ENCODE measurements at places on chromosomes 1 and 21.

DNA sequence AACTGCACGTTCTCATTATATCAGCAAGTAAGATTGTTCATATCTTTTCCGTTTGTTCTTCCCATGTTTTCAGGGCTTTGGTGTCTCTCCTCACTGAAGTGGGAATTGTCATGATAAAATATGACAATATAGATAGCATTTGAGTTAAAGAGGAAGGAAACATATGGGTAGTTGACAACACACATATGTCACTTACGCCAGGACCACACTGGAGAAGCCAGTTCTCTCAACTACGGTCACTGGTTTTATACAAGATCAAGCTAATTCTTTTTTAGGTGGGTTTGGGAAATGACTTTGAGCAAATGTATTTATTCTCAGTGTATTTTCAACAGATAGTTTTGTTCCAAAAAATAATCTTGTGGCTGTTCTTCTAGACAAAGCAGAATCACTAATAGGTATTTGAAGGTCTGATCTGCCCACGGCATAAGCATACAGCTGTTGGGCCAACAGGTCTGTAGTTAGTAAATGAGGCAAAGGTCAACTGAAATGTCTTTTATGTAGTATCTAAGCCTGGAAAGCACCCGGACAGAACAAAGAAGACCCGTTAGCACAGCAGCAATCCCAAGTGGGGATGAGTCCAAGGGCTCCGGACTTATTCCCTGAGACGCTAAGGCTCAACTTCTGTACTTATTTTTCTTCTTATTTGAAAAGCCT, 433.6 kb upstream of the ZP4 start:
- no peak for DNase-seq

DNA sequence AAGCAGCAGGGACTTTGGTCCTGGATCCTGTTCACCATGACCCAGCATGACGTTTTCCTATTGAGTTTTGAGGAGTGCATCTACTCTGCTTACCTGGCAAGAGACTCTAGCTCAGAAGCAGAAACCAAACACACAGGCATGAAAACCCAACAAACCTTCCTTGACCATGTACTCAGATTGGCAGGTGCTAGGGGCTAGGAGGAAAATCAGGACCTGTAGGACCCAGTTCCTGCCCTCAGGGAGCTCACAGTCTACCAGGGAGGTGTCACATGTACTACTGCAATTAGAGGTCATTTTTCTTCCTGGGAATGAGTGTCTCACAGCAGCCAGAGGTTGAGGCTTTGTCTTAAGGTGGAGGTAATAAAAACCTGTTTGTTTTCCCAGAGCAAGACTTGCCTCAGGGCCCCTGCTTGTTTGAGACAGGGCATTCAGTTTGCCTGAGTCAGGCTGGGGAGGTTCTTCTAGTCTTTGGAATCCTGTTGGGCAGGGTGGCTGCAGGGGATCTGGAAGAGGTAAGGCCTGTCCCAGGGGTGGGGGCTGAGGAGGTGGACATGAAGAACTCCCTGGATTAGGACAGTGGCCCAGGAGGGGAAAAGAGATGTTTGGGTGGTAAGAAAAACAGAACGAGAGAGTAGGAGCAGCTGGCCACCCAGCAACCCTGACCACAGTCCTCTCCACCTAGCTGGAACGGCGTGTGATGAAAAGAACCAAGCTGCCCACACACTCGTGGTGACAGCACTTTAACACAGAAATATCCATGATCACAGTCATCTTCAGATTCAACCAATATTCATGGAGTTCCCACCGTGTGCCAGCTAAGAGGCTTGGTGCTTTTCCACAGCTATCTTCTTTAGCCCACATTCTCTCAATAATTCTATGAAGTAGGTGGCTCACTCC, 30.8 kb downstream of the IER5 start:
- no peak for DNase-seq

- no peak for DNase-seq
Observed at GRCh38 chr1:188251036-188251435, 1422.3 kb downstream of the PLA2G4A start.

GRCh38 chr1:24443241-24443656, 27.6 kb downstream of the NIPAL3 start:
- DNase-seq, result no peak

DNA sequence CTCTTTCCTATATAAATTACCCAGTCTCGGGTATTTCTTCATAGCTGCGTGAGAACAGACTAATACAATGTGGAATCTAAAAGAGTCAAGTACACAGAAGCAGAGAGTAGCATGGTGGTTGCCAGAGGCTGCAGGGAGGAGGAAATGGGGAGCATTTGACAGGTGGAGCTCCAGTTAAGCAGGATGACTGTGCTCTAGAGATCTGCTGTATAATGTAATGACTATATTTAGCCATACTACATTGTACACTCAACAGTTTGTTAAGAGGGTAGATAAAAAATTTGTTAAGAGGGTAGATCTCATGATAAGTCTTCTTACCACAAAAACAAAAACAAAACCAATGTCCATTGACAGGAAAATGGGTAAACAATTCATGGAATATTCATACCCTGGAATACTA, 82.1 kb downstream of the MT1HL1 start:
- no peak for DNase-seq

GRCh38 chr1:1217621-1218523, 3.9 kb upstream of the TNFRSF4 start:
- no peak for DNase-seq

DNA sequence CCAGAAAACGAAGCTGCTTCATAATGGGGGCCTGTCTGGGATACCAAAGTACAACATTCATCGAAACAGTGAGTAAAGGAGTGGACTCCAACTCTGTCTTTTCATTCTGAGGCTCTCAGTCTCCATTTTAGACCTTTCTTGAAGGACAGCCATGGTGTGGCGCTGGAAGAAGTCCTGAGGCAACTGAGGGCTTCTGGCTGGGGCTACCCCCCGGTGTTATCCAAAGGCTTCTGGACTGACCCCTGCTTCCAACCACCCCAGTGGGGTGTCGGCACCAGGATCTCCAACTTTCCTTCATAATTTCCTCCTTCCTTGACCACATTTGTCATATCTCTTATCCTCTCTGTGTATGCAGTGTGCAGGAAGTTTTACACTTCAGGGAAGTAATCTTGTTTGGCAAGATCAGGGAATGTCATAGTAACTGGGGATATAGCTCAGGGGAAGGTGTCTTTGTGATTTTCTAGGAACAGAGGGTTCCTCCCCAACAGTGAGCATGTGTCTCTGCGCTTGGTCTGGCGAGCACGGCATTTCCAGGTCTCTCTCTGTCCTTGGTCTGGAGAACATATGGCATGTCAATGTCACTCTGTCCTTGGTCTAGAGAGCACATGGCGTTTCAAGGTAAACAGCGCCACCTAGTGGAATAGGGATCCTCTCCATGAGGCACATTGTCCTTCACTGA, 19.4 kb upstream of the BSDC1 start:
- peak; percentile 92 for DNase-seq

DNA sequence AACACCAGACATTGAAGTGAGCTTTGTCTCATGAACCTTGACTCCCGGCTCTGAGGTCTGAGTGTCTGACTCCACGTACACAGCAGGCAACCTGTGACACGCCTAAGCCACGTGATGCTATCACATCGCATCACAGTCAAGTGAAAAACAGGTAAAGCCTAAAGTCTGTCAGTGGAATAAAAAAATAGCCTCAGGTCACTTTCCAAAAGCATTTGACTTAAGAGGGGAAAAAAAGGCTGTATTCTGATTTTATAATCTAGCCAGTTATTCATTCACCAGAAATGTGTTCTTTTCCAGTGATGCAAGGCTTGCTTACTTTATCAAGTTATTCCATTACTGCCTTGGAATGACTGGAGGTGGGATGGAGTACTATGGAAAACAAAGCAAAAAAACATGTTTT, 163.2 kb upstream of the HMCN1 start:
- DNase-seq, result no peak

DNA sequence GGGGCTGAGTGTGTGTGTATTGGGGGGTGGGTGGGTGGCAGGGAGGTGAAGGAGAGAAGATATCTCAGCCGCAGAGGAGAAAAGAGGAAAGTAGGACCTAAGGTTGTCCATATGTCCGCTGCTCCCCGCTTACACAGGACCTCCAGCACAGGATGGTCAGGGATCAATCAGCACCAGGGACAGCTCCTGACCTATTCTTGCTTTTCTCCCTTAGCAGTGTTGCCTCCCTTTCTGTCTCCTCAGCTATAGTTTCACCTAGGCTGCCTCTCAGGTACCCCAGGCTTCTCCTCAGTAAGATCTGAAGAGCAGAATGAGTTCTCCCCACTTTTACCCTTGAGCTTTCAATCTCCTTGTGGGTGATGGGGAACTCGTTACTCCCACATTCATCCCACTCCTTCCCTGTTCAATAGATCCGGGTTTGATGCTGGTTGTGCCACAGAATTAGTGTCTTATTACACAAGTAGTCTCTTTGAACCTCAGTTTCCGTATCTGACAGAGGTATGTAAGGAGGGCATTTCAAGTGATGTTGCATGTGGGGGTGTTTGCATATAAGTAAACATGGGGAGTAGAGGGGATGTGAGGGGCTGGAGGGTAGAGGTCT, 1.4 kb upstream of the DPH2 start:
- DNase-seq, result peak; percentile 51

DNA sequence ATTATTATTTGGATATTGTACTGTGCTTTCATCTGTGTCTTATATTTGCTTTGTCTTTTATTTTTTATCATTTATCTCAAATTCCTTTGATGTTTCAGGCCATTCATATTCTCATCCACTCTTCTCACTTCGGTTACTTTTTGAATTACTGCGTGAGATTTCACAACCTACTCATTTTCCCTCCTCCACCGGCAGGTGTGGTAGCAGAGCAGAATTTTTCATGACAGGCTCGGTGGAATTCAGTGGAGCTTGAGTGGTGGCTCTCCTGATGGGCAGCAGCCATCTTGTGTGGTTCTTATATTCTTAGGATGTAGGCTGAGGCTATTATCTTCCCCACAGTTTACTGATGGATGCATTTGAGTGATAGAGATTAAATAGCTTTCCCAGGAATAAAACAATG, 92.3 kb upstream of the IVNS1ABP start:
- no peak for DNase-seq

- DNase-seq, result no peak
Observed at GRCh38 chr1:99268021-99268420, 3.7 kb downstream of the PLPPR4 start.

GRCh38 chr21:25080661-25081060, 526.6 kb downstream of the MRPL39 start:
- no peak for DNase-seq

GRCh38 chr1:208239473-208240381, 4.5 kb downstream of the PLXNA2 start:
- DNase-seq, result no peak

GRCh38 chr1:245875581-245876261, 631.4 kb downstream of the SMYD3 start:
- no peak for DNase-seq

DNA sequence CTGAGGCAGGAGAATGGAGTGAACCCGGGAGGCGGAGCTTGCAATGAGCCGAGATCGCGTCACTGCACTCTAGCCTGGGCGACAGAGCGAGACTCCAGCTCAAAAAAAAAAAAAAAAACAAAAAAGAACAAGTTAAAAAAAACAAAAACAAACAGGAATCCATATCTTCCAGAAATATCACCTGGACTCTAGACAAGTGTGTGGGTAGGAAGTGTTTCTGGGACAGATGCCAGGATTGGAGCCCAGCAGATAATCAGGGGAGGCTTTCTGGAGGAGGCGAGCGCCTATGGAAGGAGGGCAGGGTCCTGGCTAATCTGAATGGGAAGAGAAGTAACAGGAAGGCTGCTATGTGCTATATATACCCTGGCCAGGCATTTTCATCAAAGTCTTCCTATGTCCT, 43.6 kb upstream of the SYNC start:
- no peak for DNase-seq

DNA sequence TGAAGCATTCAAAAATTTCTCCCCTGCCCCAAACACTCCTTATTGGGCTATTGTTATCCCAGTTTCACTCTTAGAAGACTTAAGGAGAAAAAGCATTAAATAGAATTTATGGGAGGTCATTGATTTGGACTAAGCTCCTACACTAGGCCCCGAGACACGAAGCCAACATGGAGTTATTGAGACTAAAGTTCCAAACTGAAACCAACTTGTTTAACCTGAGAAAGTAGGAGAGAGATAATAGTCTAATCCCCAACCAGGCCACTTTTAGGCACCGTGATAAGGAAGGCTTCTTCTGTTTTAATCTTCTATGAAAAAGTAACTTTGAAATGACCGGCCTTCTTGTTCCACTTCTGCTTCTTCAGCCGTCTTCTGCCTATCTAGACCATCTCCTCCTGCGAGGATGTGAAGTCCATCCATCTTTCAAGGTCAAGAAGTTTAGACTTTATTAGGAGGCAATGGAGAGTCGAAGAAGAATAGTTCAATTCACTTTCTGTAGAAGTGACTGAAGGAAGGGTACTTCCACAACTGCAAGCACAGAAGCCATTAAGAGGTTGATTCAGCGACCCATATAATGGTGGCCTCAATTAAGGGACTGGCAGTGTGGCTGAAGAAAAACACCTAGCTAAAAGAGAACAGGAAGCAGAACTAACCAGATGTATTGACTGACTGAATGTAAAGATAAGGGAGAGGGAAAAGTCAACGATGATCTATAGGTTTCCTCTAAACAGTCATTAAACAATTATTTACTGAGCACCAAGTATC, 428.8 kb downstream of the SMYD3 start:
- no peak for DNase-seq

GRCh38 chr1:172970186-172970585, 80.6 kb downstream of the TNFSF18 start:
- DNase-seq, result no peak

Measured in MM.1S (cell line).